Type B pancreatic cell (in vitro differentiated cells): ENCODE measurements at places on chromosomes 12 and 14. TPM values are rescaled to one million over a fixed set of nuclear protein-coding genes. Genes with fewer than 3 reads are reported as not detected.

DNA sequence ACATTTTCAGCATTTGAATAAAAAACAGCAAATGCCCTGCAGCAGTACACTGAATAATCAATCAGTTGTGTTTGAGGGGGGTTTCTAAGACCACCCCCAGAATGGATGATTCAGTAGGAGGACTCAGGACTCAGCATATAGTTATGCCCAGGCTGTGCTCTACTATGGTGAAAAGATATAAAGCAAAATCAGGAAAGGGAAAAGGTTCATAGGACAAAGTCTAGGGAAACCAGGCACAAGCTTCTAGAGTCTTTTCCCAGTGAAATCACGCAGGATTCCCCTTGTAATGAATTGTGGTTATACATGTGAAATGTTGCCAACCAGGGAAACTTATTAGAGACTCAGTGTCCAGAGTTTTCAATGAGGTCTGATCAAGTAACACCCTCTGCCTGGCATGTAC is 25.0 kb upstream of the SLC17A8 start:
- DNase-seq: no peak

Gene KCNJ8
- total RNA-seq: 2.4 and 7.8 TPM in 2 replicates

Gene PTGDR
- total RNA-seq: 0.38 and 0.56 TPM in 2 replicates

DNA sequence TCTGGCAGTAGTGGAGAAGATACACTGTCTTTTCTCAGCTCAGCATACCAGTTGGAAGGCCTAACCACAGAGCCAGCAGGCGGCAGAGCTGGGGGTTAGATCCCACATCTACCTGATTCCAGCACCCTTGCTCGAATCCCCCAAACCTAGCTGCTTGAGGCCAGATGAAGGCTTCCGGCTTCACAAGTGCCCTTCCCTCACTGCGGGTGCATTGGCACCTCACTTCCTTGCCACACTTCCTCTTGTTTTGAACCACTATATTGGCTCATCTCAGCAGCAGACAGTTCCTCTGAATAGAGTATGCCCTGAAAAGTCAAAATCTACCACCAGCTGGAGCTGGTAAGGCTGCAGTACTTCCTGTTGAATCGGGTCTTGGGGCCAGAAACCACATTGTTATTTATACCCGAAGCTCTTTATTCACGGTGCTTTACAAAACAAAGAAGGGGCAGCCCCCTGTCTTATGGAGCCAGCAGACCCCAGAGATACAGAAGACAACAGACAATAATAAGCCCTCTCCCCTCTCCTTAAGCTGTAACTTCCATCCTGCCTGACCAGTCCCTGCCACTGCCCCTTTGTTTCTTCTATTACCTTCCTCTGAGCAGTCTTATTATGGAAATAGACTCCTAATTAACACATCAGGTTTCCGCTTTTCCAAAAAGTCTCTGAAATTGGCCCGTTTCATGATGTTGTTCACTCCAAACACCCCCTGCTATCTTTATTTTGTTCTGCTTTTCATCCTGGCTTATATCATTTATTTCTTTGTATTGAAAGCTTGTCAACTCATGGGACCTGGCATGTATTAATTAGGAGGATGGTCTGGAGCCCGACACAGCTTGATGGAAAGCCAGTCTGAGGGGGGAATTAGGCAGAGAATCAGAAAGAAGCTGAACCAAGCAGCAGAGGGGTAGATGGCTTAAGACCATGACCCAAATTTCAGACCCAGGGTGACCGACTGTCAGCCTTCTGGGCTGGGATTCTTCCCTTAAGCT is 233.5 kb downstream of the EFCAB11 start:
- DNase-seq: no peak

Gene IKZF4
- total RNA-seq: 6.1 and 21.0 TPM in 2 replicates

- DNase-seq: no peak
Measured at GRCh38 chr14:104881369-104881979, 16.4 kb downstream of the CEP170B start.

Gene LBHD2
- total RNA-seq: not detected in 2 replicates

DNA sequence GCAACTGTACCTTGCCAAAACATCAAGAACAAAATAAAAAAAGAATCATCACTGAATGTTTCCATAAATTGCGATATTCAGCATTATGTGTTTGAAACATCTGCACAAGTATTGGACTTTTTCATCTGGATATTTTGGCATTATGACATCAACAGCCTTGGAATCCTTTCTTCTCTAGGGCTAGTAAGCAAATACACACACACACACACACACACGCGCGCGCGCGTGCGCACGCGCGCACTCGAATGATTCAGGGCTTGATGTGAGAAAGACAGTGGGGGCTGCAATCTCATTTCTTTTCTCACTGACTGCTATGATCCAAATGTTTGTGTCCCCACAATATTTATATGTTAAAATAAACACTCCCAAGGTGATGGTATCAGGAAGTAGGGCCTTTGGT is 90.0 kb upstream of the SLC38A4 start:
- DNase-seq: no peak

GRCh38 chr12:121866331-121866730 is 7.7 kb upstream of the HPD start:
- no peak for DNase-seq

GRCh38 chr14:52948836-52949235 is 2.0 kb downstream of the FERMT2 start:
- DNase-seq: no peak

DNA sequence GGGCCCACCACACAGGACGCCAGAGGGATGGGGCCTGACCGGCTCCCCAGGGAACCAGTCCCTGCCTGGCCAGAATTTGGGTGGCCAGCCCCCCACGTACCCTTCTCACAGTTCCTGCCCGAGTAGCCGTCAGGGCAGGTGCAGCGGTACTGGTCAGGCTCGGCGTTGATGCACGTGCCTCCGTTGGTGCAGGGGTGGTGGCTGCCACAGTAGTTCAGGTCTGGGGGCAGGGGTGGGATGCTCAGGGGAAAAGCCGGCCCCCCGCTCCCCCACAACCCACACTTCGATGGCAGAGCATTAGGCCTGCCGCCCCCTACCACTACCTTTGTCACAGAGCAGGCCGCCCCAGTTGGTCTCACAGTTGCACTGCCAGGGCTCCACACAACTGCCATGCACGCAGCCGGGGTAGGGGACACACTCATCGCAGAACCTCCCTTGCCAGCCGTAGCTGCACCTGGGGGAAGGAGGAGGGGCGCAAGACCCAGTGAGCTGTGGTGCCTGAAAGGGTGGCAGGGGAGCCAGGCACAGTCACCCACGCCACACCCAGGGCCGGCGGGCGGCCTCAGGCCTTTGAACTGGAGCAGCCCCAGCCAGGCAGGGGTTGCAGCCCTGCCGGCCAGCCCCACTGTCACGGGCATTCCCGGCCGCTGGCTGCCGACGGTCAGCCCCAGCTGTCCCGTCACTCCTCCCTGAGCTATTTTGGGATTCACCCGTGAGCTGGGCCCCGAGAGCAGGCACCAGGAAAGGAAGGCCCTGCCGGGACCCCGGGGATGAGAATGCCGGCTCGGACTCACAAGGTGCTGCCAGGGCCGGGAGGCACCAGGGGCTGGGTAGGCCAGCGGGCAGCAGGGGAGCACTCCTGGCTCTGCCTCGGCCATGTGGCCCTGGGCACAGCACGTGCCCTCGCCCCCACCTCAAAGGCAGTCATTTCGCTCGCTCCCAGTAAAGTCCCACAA is 16.5 kb downstream of the JAG2 start:
- no peak for DNase-seq

GRCh38 chr14:56413721-56414120 is 165.9 kb upstream of the TMEM260 start:
- DNase-seq: no peak

Gene DPPA3
- total RNA-seq: not detected in 2 replicates

DNA sequence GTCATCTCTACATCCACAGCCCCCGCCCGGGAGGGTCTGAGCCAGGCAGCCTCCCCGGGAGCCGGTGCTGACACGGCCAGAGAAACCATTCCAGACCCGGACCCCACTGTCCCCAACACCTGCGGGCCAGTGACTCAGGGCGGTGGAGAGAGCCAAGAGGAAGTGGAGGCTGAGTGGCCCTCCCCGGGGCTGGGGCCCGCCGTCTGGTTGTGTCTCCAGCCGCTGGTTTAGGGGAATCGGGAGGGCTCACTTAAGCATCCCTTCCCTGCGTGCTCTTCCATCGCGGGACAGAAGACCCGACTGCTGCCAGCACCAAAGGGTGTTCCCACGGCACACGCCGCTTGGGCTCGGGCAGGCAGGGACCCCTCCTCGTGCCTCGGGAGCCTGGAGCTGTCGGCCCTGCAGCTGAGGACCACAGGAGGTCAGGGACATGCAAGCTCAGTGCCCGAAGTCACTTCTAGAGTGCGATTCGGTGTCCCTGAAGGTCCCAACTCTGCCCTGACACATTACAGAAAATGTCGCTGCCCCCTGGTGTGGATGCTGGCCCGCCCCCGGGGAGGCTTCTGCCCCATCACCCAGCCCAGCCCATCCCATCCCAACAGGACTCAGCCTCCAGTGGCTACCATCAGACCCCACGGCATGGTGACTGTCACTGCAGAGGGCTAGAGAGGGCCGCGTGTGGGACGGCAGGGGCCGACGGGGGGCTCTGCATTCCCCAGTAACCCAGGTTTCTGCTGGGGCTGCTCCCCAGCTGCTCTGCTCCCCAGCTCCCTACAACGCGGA is 50.8 kb downstream of the GALNT9 start:
- DNase-seq: no peak

DNA sequence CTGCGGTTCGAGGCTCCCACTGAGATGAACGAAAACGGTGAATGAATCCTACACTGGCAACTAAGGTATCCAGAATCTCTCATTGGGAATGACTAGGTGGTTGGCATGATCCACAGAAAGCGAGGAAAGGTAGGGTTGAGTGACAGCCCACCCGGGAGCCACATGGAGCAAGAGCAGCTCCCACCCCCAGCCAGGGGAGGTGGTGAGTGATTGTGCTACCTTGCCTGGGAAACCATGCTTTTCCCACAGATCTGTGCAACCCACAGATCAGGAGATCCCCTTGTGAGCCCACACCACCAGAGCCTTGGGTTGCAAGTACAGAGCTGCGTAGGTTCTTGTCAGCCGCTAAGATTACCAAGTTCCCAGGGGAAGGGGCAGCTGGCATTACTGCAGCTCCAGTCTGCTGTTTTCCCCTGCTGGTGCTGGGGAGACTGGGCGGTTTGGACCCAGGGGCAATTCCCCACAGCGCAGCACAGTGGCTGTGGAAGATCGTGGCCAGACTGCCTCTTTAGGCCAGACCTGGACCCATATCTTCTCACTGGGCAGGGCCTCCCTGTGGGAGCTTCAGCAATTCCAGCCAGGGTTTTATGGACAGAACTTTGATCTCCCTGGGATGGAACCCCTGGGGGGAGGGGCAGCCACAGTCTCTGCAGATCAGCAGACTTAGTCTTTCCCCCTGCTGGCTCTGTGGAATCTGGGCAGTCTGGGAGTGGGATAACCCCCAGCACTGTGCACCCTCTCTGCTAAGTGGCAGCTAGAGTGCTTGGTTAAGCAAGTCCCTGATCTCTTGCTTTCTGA is 44.6 kb upstream of the PPP4R3A start:
- no peak for DNase-seq

Gene DDIT3
- 17.7 and 32.3 TPM in 2 replicates for total RNA-seq

- DNase-seq: no peak
Measured at GRCh38 chr12:22406627-22407026, 72.1 kb upstream of the ST8SIA1 start.

- DNase-seq: no peak
Measured at GRCh38 chr12:52655720-52656124, 3.7 kb upstream of the KRT2 start.

- no peak for DNase-seq
Measured at GRCh38 chr12:114799574-114800487, 115.9 kb upstream of the TBX3 start.

DNA sequence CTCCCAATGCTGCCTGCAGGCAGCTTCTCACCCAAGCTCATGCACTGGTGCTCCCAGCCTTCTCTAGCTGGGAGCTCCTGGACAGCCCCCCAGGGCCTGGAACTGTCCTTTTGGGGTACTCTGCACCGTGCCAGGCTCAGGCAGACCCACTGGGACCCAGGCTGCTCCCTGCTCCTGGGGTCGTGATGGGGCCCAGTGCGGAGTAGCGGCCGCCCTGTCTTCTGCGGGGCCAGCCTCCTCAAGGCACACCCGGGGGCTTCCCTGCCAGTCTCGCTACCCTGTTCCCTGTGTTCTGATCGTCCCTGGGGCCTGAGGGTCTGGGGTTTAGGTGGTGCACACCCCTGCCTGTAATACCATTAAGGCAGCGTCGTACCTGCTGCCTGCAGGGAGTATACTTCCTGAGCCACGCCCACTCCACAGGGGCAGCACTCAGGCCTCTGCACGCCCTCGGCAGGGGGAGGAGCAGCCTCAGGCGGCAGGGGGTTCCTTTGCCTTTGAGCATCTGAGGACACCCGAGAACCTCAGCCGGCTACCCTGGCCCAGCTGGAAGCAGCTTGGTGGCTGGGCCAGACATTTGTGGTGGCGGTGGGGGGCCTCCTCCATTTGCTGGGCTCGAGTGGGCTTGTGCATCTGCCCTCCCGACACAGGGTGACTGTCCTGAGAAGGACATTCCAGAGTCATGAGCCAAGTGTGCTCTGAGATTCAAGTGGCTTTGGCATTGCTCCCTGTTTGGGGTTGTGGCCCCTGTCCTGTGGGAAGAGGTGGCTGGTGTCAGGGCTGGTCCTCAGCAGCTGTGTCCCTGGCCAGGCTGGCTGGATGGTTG is 9.2 kb upstream of the CRIP2 start:
- no peak for DNase-seq

GRCh38 chr12:262817-263216 is at the start of gene SLC6A13:
TSS of gene SLC6A13 (minus strand) at chr12:262836. CDS start at chr12:260052, 2,784 bp downstream.
- DNase-seq: no peak
